ENCODE measurements at places on chromosomes 7 and 10.

DNA sequence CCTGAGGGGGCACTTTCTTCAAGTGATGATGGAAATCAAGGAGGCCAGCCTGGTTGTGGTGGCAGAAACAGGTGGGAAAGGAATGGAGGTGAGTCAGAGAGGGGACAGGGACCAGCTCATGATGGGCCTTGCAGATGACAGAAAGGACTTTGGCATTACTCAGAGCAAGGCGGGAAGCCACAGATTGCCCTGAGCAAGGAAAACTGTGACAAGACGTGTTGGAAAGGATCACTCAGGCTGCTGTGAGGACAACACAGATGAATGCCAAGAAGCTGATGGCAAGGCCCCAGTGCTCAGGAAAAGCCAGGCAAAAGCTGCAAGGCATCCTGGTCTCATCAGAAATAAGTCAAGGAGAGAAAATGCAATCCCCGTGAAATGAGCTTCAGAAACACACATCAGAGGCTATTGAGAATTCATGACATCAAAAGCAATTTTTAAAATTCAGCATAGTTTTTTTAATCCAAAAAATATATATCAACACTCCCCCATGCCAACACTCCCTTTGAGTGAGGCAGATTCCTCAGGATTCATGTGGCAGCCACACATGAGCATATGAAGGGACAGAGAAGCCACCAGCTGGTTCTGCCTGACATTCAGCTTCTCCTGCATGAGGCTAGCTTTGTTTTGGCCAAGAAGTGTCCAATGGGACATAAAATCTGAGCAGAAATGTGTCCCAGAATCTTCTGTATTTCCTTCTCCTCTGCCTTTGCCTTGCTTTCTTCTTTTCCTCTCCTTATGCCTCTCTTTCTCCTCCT, 244.5 kb upstream of the MYO3A start:
- DNase-seq: no peak

DNA sequence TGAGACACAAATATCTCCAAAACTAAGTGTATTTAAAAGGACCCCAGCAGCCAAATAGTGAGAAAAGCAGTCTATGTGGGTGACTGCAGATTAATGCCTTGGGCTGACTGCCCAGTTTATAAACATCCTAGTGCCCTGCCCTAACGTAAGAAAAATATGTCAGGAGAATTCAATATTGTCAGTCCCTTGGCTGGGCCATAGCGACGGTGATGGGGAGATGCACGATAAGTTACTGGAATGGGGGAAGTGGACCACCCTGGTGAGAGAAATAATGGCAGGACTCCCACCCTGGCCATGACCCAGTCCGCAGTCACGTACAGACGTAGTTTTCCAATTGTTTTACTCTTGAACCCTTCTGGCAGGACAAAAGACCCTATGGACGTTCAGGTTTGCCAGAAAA, 48.0 kb downstream of the JCAD start:
- no peak for DNase-seq

DNA sequence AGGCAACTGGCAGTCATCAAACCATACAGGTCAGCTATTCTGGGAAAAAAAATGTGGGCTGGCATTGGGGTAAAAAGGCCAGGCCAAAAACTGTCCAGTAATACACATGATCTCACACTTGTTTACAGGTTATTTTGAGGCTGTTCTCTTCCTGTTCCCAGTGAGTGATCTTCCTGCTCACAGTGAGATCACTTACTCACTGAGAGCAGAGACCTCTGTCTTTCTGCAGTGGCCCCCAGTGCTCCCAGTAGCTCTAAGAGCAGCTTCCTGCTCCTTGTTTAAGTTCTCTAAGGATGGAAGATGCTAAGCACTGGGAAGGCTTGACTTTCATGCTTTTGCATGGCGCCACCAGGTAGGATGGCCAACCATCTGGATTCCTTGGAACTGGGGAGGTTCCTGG, 93.5 kb upstream of the KIAA1217 start:
- no peak for DNase-seq

DNA sequence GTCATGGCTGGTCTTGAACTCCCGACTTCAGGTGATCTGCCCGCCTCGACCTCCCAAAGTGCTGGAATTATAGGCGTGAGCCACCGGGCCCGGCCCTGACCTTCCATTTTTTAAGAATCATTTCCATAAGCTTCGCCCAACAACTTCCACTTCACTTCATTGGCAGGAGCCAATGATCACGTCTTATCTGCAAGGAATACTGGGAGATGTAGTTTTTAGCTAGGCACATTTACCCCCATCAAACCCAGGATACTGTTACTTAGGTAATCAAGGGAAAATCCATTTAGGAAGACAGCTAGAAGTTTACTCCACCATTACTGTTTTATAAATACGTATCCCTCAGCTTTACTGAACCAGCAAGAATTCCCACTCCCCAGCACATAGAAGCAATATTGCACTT, 3.4 kb upstream of the CDK13 start:
- no peak for DNase-seq

DNA sequence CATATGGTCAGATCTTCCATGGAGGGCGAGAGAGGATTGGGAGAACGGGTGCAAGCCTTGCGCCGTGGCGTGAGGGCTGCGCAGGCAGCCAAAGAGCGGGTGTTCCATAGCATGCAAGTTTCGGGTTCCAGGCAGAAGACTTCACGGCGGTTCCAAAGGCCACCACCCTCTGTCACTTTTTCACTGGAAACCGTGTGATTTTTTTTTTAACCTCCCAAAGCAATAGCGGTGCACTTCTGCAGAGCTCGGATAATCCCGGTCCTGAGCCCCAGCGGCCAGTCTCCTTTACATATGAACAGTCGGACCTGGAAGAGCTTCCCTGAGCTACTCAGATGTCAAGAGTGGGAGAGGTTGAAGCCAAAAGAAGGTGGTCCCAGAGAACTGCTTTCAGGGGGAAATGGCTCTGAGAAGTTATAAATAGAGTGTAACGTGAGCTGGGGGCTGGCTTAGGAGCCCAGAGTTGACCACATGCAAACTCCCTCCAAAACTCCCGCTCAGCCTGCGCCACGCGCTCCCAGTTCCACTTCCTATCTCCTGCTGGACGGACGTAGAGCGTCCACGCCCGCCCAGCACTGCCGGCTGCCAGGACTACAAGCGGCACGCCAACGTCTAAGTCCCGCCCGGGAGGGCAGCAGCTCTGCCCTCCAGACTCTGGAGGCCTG, at the start of gene MEOX2:
MEOX2 (minus strand) TSS at position 389 of the 662 bp plus-strand sequence; CDS start at position 108, 281 bp downstream.
- DNase-seq: no peak

GRCh38 chr7:138350701-138351357, 109.2 kb upstream of the TRIM24 start:
- no peak for DNase-seq

- no peak for DNase-seq
Measured at GRCh38 chr10:126437635-126438406, 49.5 kb upstream of the ADAM12 start.

- DNase-seq: no peak
Measured at GRCh38 chr10:48231178-48231577, 43.3 kb downstream of the FRMPD2 start.

- DNase-seq: no peak
Measured at GRCh38 chr10:116626815-116627214, 6.1 kb downstream of the PNLIPRP2 start.

GRCh38 chr7:467856-468545, 51.6 kb downstream of the PDGFA start:
- DNase-seq: no peak

DNA sequence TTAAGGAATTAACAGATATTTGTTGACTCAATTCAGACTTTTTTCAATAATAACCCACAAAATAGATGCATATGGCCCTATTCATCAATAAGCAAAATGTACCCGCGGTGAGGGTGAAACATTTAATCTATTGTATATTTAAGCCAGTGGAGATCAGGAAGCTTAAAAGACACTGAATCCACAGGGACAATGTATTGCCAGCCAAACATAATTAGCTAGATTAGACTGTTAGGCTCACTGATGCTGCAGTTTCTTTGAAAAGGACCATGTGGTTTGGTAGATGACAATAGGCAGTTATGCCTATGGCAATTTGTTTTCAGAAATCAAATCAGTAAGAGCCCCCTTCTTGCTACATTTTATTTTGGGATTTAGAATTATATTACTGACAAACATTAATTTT, 87.3 kb upstream of the PLXDC2 start:
- DNase-seq: no peak

GRCh38 chr10:124737221-124737620, 7.0 kb downstream of the FAM53B start:
- DNase-seq: no peak

DNA sequence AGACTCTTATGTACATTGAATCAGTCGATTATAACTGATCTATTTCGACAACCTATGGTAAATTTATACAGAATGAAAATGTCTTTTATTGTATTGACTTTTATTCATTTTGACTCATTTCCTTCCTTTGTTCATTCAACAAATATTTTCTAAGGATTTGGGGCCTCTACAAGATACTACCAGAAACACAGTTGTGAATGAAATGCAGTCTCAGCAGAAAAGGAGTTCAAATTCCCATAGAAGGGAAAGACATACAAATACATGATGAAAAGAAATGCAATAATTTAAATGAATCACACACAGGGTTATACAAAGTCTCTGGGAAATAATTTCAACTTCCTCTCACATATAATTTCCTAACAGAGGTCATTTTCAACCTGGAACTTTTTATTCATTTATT, 134.0 kb upstream of the SEMA3A start:
- no peak for DNase-seq

DNA sequence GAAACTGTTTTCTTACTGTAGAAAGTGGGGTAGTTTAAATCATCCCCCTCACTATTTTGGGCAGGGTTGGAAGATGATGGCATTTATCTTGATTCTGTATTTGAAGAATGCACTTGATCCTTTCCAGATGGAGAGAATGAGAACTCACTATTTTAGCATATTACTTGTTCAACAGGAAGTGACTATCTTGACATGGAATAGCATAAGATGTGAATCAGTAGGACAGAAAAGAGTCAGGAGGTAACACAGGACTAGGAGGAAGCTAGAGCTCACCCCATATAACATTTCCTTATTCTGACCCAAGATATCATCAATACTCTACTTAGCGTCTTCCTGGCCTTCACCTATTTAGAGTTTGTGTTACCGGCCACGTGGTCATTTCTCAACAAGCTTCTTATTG, 400.2 kb downstream of the PHTF2 start:
- no peak for DNase-seq

- DNase-seq: no peak
Measured at GRCh38 chr10:13152296-13152695, 9.1 kb upstream of the MCM10 start.

GRCh38 chr10:51288511-51288910, 214.2 kb downstream of the PRKG1 start:
- no peak for DNase-seq

DNA sequence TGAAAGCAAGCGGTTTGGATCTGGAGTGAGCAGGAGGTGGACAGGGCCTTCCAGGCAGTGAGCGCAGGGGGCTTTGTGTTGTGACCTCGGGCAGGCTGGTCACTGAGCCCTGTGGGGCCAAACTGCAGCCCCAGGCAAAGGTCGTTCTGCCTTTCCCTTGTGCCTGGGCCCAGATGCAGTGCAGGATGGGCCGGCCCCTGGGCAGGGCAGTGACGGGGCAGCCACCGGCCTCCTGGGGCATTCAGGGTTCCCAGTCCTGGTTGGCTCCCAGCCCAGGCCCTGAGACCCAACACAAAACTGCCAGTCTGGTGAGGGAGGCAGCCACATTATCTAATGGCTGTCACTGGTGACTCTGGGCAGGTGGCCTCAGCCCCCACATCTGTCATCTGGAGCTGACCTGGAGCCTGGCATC, 7.1 kb downstream of the ARPC1B start:
- DNase-seq: no peak

- DNase-seq: no peak
Measured at GRCh38 chr10:87656431-87657072, 3.1 kb upstream of the PAPSS2 start.

DNA sequence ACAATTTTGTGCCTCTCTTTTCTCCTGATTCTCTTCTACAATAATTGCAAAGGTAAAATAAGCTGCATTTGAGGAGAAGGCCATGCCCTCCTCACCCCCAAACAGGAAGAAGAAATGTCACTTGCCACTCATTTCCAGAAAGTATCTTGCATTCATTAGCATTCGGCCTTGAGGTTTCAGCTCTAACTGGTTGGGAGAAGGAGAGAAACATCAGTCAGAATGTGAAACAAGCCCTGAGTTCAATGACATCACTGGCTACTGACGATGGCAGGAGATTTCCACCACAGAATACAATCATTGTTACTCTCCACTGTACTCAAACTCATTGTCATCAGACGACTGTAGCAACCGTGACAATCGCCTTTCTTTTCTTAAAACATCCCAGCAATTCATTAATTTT, 72.8 kb downstream of the PRKCQ start:
- DNase-seq: no peak

DNA sequence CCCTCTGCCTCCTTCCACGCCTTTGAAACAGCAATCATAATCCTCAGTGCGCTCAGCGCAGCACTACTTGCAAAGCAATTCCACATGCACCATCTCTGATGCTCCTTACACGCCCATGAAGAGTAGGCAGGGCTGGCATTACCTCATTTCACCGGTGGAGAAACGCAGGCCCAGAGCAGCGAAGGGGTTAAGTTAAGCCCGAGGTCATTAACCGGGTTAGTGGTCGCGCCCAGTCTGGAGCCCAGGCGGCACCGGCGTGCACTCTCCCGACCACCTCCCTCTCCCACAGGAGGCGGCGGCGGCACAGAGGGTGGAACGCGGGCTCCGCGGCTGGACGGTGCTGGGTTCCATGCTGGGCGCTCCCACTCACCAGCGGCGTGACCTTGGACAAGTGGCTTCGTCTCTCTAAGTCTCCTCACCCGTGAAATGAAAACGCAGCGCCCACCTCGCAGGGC, 515 bp downstream of the FASTK start:
- DNase-seq: no peak

DNA sequence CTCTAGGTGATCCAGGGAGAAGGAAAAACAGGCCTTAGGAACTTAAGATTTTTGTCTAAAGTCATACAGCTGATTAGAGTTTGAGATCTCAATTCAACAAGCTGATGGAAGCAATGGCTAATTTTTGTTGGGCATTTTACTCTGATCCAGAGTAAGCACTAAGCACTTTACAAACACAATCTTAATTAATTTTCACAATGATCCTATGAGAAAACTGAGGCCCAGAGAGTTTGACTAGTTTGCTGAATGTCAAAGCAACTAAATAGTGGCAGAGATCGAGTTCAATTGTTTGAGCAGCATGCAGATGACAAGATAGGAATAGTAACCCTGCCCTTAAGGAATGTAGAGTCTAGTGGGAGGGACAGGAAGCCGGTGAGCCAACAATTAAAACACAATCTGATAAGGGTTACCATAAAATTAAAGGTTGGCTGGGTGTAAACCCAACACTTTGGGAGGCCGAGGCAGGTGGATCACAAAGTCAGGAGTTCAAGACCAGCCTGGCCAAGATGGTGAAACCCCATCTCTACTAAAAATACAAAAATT, 13.5 kb upstream of the RPEL1 start:
- DNase-seq: no peak

- no peak for DNase-seq
Measured at GRCh38 chr7:36202398-36202797, 49.3 kb downstream of the EEPD1 start.

DNA sequence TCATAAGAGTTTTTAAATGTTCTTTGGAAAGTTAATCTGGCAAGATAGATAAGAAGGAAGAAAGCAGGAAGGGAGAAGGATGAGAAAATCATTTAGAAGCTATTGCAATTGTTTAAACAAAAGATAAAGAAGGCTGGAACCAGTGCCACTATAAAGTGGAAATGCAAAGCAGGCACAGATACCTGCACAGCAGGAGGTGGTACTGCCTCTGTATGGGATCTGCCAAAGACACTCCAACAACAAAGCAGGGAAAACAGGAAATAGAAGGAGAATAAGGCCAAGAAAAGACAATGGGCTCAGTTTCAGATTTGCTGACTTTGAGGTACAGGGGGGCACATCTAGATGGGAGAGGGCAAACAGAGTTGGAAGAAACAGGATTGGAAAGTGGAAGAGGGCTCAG, 138.6 kb downstream of the PPP1R17 start:
- DNase-seq: no peak

- no peak for DNase-seq
Measured at GRCh38 chr7:140624392-140625191, 16.0 kb downstream of the DENND2A start.
